ENCODE measurements at places on chromosomes 1 and 21. TPM values are rescaled to one million over a fixed set of nuclear protein-coding genes. Genes with fewer than 3 reads are reported as not detected.

Gene CD5L
- not detected for total RNA-seq

Gene XCL2
- total RNA-seq = not detected

Gene LORICRIN
- total RNA-seq = not detected

Gene PLCH2
- total RNA-seq = not detected

Gene HES4
- 7.6 TPM for total RNA-seq

Gene EPHA2
- 21.7 TPM for total RNA-seq

Gene KLHL21
- 52.9 TPM for total RNA-seq

Gene NFYC
- total RNA-seq = 24.5 TPM

Gene TBX19
- 1.2 TPM for total RNA-seq

Gene FASLG
- not detected for total RNA-seq

Gene HES3
- total RNA-seq = not detected

Gene CLDN17
- total RNA-seq = not detected

Gene INSRR
- not detected for total RNA-seq

Gene RHD
- not detected for total RNA-seq

Gene COL16A1
- 247 TPM for total RNA-seq

Gene LCE1A
- not detected for total RNA-seq

Gene SH2D2A
- not detected for total RNA-seq

Gene SLC44A3
- 1.6 TPM for total RNA-seq

Gene DISC1
- total RNA-seq = 1.2 TPM

Gene TEX38
- total RNA-seq = not detected

Gene ADAM30
- total RNA-seq = not detected

Gene GNG4
- 0.32 TPM for total RNA-seq

Gene C1orf210
- not detected for total RNA-seq

Gene RAB3B
- 67.3 TPM for total RNA-seq

Gene CFHR5
- not detected for total RNA-seq

Gene FAM163A
- not detected for total RNA-seq

Gene CSMD2
- total RNA-seq = 10.4 TPM

Gene CPLANE2
- total RNA-seq = 16.5 TPM

Gene RGS13
- not detected for total RNA-seq

Gene HSF2BP
- 4.8 TPM for total RNA-seq

Gene ABL2
- 38.6 TPM for total RNA-seq

Gene TLCD4
- not detected for total RNA-seq

Gene KRTCAP2
- 92.7 TPM for total RNA-seq

Gene NOS1AP
- not detected for total RNA-seq

Gene POGK
- 25.5 TPM for total RNA-seq

Gene SRP9
- 446 TPM for total RNA-seq

Gene CDC20
- total RNA-seq = 50.2 TPM

Gene SLC35F3
- total RNA-seq = 1.4 TPM

Gene SLC6A9
- 22.2 TPM for total RNA-seq

Gene PGLYRP3
- not detected for total RNA-seq

Gene OR6N1
- total RNA-seq = not detected

Gene GMEB1
- 8.1 TPM for total RNA-seq

Gene SLC9C2
- total RNA-seq = not detected

Gene TNFRSF8
- not detected for total RNA-seq

Gene CLCNKB
- total RNA-seq = not detected

Gene TCEA3
- 16.3 TPM for total RNA-seq

Gene FNDC10
- 9.8 TPM for total RNA-seq

Gene NOTCH2NLA
- 45.3 TPM for total RNA-seq
